ENCODE measurements at places on chromosomes 1 and 21.

DNA sequence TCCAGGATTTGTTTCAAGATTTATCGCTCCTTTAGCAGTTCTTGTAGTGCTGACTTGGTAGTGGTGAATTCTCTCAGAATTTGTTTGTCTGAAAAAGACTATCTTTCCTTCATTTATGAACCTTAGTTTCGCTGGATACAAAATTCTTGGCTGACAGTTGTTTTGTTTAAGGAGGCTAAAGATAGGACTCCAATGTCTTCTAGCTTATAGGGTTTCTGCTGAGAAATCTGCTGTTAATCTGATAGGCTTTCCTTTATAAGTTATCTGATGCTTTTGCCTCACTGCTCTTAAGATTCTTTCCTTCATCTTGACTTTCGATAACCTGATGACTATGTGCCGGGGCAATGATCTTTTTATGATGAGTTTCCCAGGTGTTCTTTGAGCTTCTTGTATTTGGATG is 28.9 kb downstream of the RPAP2 start:
- no peak for DNase-seq

GRCh38 chr1:162855461-162856150 is 5.4 kb downstream of the CCDC190 start:
- DNase-seq: peak; percentile 28

GRCh38 chr1:241592273-241592958 is 47.8 kb downstream of the CHML start:
- peak; percentile 61 for DNase-seq

DNA sequence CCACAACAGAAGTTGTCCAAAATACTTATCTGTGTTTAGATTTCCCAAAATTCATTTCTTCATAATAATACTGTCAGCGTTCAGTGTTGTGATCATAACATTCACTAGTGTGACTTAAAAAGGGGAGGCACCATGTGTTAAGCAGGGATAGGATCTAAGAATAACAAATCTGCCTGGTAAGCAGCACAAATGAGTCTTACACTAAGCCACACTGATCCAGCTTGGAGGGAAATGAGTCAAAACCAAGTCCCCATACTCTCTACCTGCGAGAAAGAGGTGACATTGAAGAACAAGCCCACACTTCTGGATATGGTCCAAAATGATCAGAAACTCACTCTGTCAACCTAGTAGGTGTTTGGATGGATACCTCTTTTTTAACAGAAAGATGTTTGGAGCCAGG is 145.5 kb downstream of the CRB1 start:
- no peak for DNase-seq

- DNase-seq: peak; percentile 27
Measured at GRCh38 chr21:27802816-27803475, 836.1 kb upstream of the ADAMTS5 start.

GRCh38 chr1:11714831-11715575 is 20.9 kb upstream of the AGTRAP start:
- DNase-seq: no peak

- peak; percentile 52 for DNase-seq
Measured at GRCh38 chr1:7680207-7680954, 90.7 kb upstream of the VAMP3 start.

- DNase-seq: no peak
Measured at GRCh38 chr1:232602622-232603021, 27.3 kb downstream of the SIPA1L2 start.

- peak; percentile 60 for DNase-seq
Measured at GRCh38 chr1:85019994-85020393, 23.1 kb upstream of the MCOLN2 start.

DNA sequence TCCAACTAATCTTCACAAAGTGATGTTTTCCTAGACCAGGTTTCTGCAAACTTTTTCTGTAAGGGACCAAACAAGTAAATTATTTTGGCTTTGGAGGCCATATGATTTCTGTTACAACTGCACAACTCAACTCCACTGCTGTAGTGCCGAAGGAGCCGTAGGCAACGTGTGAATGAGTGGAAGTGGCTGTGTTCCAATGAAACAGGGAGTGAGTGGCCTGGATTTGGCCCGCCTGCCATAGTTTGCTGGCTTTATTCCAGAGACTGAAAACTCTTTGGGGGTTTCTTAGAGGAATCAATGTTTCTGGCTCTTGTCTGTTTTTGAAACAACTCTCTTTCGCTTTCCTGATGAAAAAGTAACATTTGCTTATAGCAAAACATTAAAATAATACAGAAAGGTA is 12.6 kb upstream of the ACTL8 start:
- peak; percentile 48 for DNase-seq
